Activated CD8-positive, alpha-beta T cell treated with anti-CD3 and anti-CD28 coated beads, Interleukin-2, amount 10 ng/mL, durations not matched to agents 7 days and 5 days (primary cell): ENCODE measurements at places on chromosomes 7 and 10.
A peak's percentile ranks its signal among the peaks of the same experiment; 100 is the strongest.

GRCh38 chr10:35074266-35074665 lies 15.9 kb downstream of the CUL2 start:
- DNase-seq: no peak

GRCh38 chr10:68172324-68172723 lies 59.6 kb downstream of the ATOH7 start:
- no peak for DNase-seq

DNA sequence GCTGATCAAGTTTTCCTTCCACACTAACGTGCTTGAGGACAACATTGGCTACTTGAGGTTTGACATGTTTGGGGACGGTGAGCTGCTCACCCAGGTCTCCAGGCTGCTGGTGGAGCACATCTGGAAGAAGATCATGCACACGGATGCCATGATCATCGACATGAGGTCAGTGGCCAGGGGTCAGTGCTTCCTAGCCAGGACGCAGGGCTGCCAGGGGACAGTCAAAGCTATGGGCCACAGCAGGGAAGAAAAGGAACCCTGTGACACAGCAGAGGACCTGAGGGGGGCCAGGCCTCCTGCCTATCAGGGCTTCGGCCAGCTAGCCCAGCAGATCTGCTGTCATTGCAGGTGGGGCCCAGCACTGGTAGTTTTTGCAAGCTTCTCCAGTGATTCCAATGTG lies 5.2 kb downstream of the RBP3 start:
- DNase-seq: no peak

DNA sequence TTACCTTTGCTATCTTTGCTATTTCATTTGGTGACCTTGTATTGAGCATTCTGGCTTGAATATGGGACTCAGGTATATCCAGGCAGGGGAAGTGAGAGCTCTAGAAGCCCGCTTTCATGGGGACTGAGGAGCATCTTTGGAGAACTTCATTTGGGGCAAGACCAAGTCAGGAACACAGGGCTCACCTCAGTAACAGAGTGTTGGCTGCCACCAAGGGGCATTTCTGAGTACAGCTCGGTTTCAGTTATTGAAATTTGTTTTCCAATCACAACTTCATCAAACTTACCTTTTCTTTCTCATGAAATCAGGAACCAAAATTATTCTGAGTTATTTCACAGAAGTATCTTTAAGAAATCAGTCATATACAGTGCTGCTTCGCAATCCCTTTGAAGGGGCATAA lies 337.2 kb downstream of the C7orf25 start:
- DNase-seq: no peak

GRCh38 chr10:61390851-61391250 lies 62.3 kb downstream of the TMEM26 start:
- DNase-seq: no peak

GRCh38 chr7:101226721-101227120 lies 8.8 kb downstream of the ZNHIT1 start:
- no peak for DNase-seq

GRCh38 chr10:30591249-30591670 lies 38.3 kb downstream of the LYZL2 start:
- DNase-seq: peak; percentile 51
